ENCODE measurements at places on chromosomes 6 and 20.
A peak's percentile ranks its signal among the peaks of the same experiment; 100 is the strongest.

GRCh38 chr6:164967102-164967501 lies 342.3 kb downstream of the C6orf118 start:
- DNase-seq = no peak

- DNase-seq = no peak
These were observed 311.7 kb downstream of the HIVEP2 start for GRCh38 chr6:142633317-142633716.

DNA sequence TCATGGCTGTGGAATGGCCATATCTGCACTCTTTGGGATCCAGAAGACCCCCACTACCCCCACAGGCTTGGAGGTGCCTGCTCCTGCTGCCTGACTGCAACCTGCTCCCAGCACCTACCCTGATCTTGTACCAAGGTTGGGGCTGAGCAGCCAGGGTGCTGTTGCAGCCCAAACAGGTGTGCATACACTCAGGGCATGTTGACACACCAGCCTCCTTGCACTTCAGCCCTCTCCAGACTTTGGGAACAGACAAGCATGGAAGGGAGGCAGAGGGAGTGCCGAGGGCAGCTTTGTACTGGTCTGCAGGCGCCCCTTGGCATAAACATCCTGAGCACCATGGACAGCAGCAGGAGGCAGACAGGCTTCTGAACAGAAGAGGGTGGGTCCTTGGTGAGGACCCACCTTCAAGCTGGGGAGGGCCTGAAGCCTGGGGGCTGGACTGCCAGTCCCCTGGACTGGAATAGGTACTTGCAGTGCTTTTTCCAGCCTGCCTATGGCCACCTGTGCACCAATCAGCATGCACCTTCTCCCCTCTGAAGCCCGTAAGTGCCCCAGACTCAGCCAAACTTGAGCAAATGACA lies 1675.8 kb downstream of the HACE1 start:
- no peak for DNase-seq

DNA sequence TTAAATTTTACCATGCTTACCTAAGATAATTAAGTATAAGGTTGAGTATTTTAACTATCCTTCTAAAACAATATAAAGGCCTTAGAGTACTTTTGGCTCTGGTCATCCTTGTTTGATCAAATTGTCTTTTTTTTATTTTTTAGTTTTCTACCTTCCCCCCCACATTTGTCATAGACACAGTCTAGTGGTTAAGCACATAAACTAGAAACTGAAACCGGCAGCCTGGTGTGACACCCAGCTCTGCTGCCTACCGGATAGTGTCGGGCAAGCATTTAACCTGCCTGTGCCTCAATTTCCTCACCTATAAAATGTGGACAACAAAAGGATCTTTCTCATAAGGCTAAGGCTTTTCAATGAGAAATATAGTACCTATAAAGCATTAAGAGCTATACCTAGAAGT lies 21.6 kb upstream of the TULP4 start:
- DNase-seq = peak; percentile 39

GRCh38 chr6:167782698-167783517 lies 43.8 kb upstream of the AFDN start:
- no peak for DNase-seq

- DNase-seq = no peak
These were observed 2.9 kb downstream of the ZNF335 start for GRCh38 chr20:45968801-45969711.

Data from activated CD4-positive, CD25-positive, alpha-beta regulatory T cell treated with anti-CD3 and anti-CD28 coated beads, Interleukin-2, amount 50 U/mL, for 16 hours (primary cell).